ENCODE measurements at places on chromosomes 3 and 15.
A peak's percentile ranks its signal among the peaks of the same experiment; 100 is the strongest.

GRCh38 chr3:172153335-172153861 lies 114.0 kb downstream of the FNDC3B start:
- DNase-seq, result peak; percentile 59

- no peak for DNase-seq
These were observed 39.9 kb upstream of the SKOR1 start for GRCh38 chr15:67785431-67785830.

DNA sequence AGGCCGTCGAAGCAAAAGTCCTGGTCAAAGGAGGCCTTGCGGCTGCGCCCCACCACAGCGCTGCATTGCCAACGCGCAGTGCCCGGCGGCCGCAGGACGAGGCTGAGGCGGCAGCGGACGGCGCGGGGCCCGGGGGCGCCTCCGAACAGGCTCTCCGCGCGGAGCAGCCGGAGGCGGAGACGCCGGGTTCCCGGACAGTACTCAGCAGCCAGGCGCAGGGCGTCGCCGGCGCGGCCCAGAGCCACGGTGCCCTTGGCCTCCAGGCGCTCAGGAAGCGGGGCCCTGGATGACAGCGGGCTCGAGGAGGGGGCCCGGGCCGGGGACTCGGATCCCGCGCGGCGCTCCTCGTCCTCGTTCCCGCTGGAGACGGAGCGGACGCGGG lies 1.1 kb downstream of the C2CD4B start:
- DNase-seq, result peak; percentile 26

- no peak for DNase-seq
These were observed 71.4 kb upstream of the P3H2 start for GRCh38 chr3:190192087-190192486.
